ENCODE measurements at places on chromosomes 2 and 18.

GRCh38 chr2:112220186-112220585, 34.7 kb downstream of the ZC3H8 start:
- DNase-seq = no peak

DNA sequence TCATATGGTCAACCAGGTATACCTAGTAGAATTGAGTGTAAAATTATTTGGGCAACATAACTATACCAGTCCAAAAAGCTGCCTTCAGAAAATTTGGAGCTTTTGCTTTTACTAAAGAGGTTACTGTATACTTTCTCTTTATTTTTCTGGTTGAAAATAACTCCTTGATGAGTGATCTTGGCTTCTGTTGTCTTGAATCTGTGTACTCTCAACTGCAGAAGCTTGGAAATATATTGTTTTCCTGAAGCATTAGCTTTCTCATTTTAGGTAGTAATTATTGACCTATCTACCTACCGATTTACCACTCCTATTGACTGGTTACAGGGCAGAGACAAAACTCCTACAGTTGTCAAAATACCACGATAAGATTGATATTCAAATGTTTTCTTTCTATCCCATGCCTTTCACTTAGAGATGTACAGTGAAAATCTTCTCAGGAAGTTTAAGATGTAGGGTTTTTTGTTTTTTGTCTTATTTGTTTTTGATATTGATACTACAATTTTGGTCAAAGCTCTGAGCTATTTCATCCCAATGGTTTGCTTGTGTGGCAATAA, 35.7 kb upstream of the DLX1 start:
- no peak for DNase-seq

DNA sequence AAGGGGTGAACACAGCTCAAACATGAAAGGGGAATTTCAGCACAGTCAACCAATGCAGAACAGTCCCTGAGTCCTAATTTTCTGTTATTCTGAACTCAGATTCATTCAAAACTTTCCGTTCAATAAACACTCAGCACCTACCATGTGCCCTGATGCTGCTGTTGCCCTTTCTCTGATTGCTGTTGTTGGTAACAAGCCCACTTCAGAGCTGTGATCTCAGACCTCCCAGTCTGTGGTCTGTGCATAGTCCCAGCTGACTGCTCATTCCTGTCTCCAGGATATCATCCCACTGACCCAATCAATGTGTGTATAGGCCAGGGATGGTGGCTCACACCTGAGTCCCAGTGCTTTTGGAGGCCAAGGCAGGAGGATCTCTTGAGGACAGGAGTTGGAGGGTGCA, 82.7 kb upstream of the SLC35G4 start:
- no peak for DNase-seq

- no peak for DNase-seq
Measured at GRCh38 chr18:79962311-79962710, 2.1 kb upstream of the HSBP1L1 start.

GRCh38 chr2:201261471-201261870, 1.1 kb downstream of the CASP8 start:
- DNase-seq = no peak

- DNase-seq = no peak
Measured at GRCh38 chr2:16645775-16646559, 19.7 kb downstream of the CYRIA start.

DNA sequence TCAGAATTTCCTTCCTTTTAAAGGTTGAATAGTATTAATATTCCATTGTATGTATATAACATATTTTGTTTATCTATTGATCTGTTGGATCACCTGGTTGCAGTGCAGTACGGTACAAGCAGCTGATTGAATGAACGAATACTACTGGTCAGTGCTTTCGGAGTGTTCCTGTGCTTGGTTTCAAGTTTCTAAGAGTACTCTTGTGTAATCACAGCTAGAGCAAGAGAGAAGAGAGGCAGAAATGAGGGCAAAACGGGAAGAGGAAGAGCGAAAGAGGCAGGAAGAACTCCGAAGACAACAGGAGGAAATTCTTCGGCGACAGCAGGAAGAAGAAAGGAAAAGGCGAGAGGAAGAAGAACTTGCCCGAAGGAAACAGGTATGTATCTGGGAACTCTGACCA, 40.3 kb upstream of the KCNJ13 start:
- DNase-seq = no peak

DNA sequence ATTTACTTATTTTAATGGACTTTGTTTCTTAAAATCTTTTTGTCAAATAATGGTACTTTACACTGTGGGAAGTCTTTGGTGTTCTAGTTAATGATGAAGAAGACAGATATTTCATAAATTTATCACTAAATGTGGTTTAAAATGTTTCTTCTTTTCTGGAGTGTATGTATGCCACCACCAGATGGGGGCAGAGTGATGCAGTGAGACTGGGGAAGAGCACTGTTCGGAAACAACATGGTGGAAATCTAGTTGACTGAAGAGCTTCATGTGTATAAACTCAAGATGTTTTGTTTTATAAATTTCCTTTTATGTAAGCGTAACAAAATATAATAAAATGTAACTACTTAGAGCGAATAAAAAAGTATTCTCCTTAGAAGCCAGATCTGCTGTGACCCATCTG, 195.1 kb downstream of the KCNE4 start:
- DNase-seq = peak; percentile 31

GRCh38 chr2:190533968-190534309, 583 bp downstream of the NEMP2 start:
- DNase-seq = no peak

- no peak for DNase-seq
Measured at GRCh38 chr2:101041413-101041812, 39.3 kb downstream of the RPL31 start.

DNA sequence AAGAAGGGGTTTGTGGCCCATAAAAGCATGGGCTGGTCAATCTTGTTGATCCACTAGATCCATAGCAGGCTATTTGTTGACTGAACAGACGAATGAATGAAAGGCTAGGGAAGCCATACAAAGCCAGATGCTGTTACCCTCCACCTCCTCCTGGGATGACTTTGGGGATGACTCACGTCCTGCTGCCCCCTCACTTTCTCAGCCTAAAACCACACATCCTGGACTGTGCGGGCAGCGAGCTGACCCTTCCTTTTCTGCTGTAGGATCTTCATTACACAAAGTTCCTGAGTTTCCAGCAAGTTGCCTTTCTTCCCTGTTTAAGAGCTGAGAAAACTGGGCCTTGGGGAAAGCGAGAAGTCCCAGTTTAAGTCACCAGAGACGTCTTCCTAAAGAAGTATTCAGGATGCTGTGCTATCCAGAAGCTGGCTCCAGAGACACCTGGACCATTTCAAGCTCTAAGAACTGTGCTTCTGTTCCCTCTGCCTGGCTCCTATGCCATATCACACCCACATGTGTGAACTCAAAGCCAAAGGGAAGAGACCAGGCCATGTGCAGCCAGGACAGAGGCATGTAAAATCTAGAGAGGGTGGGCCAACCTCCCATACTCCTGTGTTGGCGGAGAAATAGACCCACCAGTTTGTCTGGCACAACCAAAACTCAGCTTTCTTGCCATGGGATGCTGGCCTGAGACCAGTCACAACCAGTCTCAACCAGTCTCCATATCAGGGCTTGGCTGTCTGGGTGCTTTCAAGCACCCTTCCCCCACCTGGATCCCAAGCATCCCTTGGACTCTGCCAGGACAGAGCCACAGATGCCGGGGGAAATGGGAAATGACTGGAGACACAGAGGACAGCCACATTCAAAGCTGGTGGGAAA, 4.7 kb upstream of the SLC20A1 start:
- no peak for DNase-seq

DNA sequence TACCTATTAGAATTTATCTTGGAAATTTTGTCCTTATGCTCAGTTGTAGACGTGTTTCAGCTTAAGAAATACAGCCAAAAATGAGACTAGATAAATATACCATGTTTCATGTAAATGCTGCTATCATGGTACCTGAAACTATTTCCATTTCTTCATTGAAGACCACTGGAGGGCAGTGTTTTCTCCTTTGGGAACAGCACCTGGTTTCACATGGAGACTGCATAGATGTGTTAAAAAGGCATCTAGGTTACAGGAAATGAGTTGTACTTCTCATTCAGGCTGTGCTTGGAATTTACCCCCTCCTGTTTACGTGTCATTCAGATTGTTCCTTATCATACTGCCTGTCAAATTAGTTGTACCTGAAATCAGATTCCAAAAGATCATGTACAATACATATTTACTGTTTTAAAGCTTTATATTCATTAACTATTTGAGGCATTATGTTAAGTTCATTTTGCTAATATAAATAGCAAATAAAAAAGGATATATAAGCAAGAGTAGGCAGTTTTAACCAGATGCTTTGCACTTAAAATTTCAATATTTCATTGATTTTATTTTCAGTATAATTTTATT, 57.3 kb upstream of the PSMD14 start:
- DNase-seq = peak; percentile 32

GRCh38 chr2:156818944-156819343, 382.8 kb downstream of the GPD2 start:
- no peak for DNase-seq

GRCh38 chr2:225998653-225999052, 599.1 kb downstream of the NYAP2 start:
- no peak for DNase-seq

DNA sequence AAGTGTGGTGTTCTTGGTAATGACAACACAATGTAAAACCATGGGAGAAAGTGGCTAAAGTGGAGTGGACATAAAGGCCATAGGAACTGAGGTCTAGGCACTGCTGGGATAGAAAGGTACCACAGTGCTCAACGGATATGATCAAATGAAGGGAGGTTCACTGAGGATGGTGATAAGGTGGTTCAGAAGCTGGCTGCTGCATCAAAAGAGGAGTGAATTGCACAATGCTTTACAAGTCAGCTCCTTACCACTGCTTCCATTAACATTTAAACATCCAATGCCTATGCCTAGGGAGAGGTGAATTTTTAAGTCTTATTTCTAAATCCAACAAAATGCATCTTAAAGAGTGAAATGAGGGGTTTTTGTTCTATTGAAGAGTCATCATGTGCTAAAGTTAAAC, 100.1 kb upstream of the ITGB6 start:
- no peak for DNase-seq

DNA sequence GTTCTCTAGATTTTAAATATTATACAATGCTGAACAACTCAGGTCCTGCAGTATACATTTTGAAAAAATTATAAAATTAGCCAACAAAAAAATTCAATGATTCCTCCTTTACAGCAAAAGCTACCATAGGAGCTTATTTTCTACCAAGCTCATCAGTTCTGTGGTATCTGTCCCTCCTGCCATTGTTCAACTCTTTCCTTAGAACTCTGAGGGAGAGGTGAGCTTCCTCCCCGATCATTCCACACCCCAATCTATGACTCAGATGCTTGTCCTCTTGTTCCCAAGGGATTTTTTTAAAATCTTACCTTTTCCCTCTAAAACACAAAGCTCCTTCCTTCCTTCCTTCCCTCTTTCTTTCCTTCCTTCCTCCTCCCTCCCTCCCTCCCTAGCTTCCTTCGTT, 13.5 kb downstream of the DPP4 start:
- no peak for DNase-seq

DNA sequence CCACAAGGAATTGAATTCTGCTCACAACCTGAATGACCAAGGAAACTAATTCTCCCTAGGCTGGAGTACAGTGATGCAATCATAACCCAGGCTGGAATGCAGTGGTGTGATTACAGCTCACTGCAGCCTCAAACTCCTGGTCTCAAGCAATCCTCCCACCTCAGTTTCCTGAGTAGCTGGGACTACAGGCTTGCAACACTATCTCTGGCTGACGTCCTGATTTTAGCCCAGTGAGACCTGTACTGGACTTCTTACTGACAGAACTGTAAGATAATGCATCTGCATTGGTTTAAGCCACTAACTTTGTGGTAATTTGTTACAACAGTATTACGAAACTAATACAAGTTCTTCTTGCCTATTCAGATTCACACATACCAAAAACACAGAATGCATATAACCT, 9.5 kb upstream of the KDSR start:
- DNase-seq = no peak

DNA sequence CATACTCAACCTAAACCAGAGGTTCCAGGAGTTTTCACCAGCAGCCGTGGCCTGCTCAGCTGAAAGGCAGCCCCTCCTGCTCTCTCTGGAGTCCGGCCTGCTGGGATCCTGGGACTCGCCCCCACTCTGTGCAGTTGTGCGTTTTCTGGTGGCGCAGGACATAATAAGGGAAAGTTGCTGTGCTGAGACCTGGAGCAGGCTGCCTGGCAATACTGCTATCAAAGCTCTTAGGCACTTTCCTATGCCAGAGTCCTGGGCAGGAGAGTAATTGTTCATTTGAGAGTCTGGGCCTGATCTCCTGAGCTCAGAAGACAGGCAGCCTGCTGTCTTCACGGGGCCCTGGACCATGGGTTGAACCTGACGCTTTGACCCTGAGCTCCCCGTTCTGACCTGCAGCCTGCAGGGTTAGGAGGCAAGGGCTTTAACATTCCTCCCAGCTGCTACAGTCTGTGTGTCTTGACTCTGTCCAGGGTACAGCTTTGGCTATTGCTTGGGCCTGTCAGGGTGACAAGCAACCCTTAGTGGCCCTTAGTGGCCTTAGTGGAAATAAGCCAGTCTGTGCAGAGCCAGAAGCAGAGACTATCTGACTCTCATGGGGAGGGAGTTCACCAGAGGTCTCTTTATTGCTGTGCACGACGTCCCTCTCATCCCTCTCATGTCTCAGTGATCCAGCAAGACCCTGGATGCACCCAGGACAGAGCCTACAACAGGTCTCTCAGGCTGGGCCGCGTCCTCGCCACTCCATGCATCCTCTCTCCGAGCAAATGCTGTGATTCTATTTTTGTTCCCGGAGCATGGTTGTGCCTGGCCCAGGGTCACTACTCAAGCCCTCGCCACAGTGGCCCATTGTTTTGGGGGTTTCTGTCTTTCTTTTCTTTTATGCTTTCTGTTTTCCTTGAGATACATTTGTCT, 60.6 kb downstream of the ACKR3 start:
- DNase-seq = no peak

DNA sequence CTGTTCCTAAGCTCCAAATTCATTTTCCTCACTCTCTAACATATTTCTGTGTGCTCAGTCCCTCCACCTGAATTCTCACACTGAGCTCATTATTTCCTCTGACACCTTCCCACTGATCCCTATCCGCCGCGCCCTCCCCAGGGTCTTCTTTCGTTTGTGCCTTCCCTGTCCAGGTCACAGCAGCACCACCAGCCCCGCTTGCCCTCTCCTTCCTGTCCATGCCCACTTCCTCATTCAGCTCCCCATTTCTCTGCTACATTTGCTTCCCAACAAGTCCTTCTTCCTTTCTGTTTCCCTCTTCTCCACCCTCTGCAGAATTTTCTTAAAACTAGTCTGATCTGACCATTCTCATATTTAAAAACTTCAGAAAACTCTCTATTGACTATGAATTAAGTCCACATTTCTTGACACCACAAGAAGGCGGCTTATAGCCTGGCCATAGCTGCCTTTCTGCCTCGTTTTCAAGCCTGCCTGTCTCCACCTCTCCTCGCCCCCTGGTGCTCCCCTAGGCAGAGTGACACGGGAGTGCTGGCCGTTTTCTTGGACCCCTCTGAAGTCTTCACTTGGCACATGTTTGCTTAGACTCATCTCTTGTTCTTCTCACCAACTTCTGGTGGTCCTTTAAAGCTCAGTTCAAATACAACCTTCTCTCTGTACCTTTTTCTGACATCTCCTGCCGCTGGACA, 138.7 kb upstream of the BOD1L2 start:
- DNase-seq = no peak
